ENCODE measurements at places on chromosomes 4 and X.

- DNase-seq, result no peak
- H3K27me3 ChIP-seq, result no peaks in the 10 kb centered on the region
- no peak overlapping the region for H3K4me3 ChIP-seq
Measured at GRCh38 chrX:81301877-81302276, 100.0 kb downstream of the SH3BGRL start.

DNA sequence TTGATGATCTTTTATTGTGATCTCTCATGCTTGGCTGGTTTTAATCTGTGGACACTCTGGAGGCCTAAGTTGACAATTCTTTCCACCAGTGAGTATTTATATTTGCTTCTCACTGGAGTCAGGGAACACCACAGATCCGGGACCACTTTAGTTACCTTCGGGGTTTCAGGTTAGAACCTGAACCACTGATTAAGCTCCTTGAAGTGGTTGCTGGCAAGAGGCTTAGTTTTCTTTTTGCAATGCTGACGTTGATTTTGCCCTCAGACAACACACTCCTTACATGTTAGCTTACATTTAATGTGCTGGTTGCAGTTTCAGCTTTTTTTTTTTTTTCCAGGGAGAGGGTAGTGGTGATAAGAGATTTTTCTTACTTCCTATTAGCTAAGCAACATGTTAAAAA, 10.5 kb upstream of the ZNF330 start:
- no peak for DNase-seq
- no peak overlapping the region for H3K27ac ChIP-seq
- no peaks in the 10 kb centered on the region for H3K36me3 ChIP-seq
- H3K4me1 ChIP-seq, result peaks cover 10% of the 10 kb centered on the region
- no peak overlapping the region for H3K4me3 ChIP-seq

- DNase-seq, result no peak
- no peak overlapping the region for H3K27ac ChIP-seq
- no peaks in the 10 kb centered on the region for H3K27me3 ChIP-seq
- no peaks in the 10 kb centered on the region for H3K36me3 ChIP-seq
Measured at GRCh38 chr4:66688674-66689073, 856.6 kb downstream of the CENPC start.

- H3K27me3 ChIP-seq, result no peaks in the 10 kb centered on the region
- no peak for DNase-seq
- no peak overlapping the region for H3K27ac ChIP-seq
- H3K4me1 ChIP-seq, result no peaks in the 10 kb centered on the region
- no peaks in the 10 kb centered on the region for H3K36me3 ChIP-seq
Measured at GRCh38 chr4:174210354-174210753, 73.1 kb downstream of the FBXO8 start.

DNA sequence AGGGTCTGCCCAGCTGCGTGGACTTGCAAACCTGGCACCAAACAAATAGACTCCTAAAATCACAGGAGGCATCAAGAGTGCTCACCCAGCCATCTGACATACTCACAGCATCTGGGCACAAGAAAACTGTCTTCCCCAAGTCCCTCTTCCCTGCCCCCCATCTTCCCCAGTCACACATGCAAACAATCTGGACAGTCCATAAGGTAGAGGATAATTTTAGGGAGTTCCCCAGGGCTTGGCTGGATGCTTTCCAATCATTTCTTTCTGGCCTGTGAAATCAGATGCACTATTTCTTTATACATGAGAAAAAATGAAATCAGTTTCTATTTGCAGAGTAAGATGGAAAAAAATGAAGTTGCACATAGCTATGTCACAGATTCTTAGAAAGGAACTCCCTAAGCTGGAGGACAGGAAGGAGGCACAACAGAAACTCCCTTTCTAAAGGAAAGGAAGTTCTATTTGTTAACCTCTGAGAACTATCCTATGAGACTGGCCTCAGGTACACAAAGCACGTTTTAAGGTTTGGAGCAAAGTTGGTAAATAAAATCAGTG, 342.3 kb downstream of the HNRNPD start:
- DNase-seq, result no peak
- H3K27ac ChIP-seq, result no peak overlapping the region
- no peaks in the 10 kb centered on the region for H3K4me1 ChIP-seq
- no peak overlapping the region for H3K4me3 ChIP-seq
- no peaks in the 10 kb centered on the region for H3K27me3 ChIP-seq

- DNase-seq, result no peak
- no peaks in the 10 kb centered on the region for H3K27me3 ChIP-seq
- H3K4me3 ChIP-seq, result no peak overlapping the region
- H3K36me3 ChIP-seq, result no peaks in the 10 kb centered on the region
Measured at GRCh38 chr4:138174981-138175794, 67.0 kb downstream of the SLC7A11 start.

GRCh38 chrX:63426519-63426918, 75.4 kb upstream of the SPIN4 start:
- H3K27ac ChIP-seq, result no peak overlapping the region
- H3K27me3 ChIP-seq, result no peaks in the 10 kb centered on the region
- DNase-seq, result no peak
- H3K4me1 ChIP-seq, result no peaks in the 10 kb centered on the region
- peaks cover 2% of the 10 kb centered on the region for H3K36me3 ChIP-seq
- H3K4me3 ChIP-seq, result no peak overlapping the region

- DNase-seq, result no peak
- H3K36me3 ChIP-seq, result no peaks in the 10 kb centered on the region
- no peaks in the 10 kb centered on the region for H3K4me1 ChIP-seq
- no peak overlapping the region for H3K4me3 ChIP-seq
Measured at GRCh38 chr4:101699441-101700124, 90.9 kb upstream of the BANK1 start.

- H3K4me3 ChIP-seq, result no peak overlapping the region
- no peaks in the 10 kb centered on the region for H3K36me3 ChIP-seq
- DNase-seq, result no peak
- H3K27me3 ChIP-seq, result no peaks in the 10 kb centered on the region
Measured at GRCh38 chr4:148793221-148793620, 351.0 kb upstream of the NR3C2 start.

DNA sequence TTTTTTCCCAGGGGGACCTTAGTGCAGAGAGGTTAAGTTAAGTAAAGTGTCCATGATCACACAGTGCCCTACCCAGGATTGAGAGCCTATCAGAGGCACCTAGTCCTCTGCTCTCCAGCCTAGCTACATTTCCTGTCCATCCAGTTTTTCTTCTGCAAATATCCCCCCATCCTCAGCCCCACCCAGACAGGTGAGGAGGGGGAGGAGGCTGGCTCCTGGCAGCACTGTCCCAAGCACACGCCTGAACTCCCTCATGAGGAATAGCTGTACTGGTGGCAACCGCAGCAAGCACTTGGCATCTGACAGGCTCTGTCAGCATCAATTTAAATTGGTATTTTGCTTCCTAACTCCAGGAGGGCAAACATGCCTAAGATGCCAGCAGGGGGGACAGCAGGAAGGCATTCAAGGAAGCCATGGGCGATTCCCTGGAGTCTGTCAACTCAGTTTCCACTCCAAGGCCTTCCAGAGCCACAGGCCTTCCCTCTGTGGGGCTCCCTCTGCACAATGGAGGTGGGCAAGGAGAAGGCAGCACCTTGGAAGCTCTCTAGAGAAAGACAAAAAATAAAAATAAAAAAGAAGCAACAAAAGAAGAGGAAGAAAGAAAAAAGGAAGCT, 6.4 kb upstream of the FRMPD3 start:
- no peaks in the 10 kb centered on the region for H3K36me3 ChIP-seq
- H3K27me3 ChIP-seq, result no peaks in the 10 kb centered on the region
- H3K4me1 ChIP-seq, result no peaks in the 10 kb centered on the region
- H3K27ac ChIP-seq, result no peak overlapping the region

DNA sequence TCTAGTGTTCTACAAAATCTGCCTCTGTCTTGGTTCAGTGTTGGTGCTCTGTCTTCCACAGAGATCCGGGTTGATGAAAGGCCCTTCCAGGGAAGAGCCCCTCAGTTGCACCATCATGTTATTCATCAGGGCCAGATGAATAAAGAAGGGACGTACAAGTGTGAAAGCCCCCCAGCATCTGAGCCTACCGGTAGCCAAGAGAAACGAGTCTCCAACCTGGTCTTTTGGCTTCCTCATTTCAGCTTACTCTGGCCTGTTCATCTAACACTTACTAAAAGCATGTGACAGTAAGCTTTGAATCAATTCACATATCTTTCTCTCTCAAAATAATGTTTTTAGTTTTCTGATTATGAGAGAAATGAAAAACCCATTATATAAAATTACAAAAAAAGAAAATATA, 19.2 kb downstream of the MEPE start:
- no peaks in the 10 kb centered on the region for H3K36me3 ChIP-seq
- no peaks in the 10 kb centered on the region for H3K27me3 ChIP-seq
- no peak for DNase-seq
- H3K4me1 ChIP-seq, result peaks cover 4% of the 10 kb centered on the region

Measured in liver (tissue), 10 donors.